ENCODE measurements at places on chromosomes 5 and 9.

GRCh38 chr5:77935506-77936364 lies 159.6 kb upstream of the TBCA start:
- DNase-seq, result no peak

GRCh38 chr5:73751254-73751914 lies 125.4 kb downstream of the ARHGEF28 start:
- no peak for DNase-seq

- no peak for DNase-seq
These were observed 25.9 kb downstream of the MAPKAP1 start for GRCh38 chr9:125681086-125681622.

DNA sequence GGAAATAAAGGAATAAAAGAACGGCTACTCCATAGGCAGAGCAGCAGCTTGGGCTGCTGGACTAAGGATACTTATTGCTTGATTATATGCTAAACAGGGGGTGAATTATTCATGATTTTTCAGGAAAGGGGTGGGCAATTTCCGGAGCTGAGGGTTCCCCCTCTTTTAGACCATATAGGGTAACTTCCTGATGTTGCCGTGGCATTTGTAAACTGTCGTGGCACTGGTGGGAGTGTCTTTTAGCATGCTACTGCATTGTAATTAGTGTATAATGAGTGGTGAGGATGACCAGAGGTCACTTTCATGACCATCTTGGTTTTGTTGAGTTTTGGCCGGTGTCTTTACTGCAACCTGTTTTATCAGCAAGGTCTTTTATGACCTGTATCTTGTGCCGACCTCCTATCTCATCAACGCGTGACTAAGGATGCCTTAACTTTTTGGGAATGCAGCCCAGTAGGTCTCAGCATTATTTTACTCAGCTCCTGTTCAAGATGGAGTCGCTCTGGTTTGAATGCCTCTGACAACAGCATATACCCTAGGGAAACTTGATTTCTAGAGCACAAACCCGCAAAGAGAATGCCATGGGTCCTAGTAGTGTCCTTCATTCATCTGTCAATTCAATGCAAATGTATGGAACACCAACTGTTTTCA lies 47.8 kb upstream of the PWWP2A start:
- no peak for DNase-seq

GRCh38 chr5:157745041-157745456 lies 1.5 kb downstream of the LSM11 start:
- DNase-seq, result no peak

DNA sequence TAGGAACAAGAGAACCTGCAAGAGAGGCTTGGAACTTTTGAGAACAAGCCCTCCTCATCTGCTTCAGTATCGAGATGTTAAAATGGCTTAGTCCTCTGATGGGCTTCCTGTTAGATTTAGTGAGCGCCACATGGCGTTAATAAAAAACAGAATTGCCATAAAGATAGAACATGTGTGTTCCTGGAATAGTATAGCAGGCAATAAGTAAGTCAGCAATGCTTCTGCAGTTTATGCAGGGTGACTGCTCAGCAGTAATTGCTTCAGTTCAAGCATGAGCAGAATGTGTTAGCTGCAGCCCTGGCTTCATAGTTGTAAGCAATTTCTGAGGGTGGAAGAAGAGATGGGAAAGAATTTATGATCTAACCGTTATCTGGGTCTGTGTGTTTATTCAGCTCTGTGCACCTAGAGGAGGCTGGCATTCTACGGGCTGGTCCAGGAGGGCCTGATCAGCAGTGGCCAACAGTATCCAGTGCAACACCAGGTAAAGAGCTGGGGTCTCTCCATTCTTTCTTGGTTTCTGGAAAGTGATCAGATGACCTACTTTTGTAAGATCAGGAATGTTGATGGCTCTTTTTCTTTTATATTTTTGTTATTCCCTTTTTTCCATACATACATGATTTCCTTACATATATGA lies 15.9 kb downstream of the PCDHAC2 start:
- no peak for DNase-seq

DNA sequence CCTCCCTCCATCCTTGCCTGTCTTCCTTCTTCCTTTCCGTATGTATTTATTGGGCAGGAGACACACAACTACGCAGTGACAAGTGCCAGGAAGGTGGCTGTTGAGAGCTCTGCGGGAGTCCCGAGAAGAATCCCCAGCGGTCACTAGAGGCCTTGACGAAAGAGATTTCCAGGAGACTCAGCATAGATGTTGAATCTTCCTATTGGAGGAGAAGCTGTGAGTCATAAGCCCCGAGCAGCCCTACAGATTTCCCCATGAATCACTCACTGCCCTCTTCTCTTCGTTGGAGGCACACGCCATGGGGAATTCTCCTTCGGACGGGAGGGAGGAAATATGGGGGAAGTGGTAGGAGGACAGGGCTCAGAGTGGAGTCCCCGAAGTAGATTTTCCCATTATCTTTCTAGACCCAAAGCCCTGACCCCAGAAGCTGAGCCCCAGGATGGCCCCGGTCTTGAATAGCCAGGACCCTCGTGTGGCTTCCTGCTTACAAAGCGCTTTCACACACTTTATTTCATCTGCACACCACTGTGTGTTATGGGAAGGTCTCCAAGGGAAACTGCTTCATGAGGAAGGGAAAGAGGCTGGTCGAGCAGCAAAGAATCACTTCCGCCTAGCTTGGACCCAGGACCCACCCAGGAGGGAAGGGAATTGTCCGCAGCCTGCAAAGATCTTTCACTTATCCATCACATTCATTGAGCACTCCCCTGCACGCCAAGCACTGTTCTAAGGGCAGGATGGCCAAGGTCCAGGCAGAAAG lies 12.7 kb downstream of the DUSP1 start:
- no peak for DNase-seq

DNA sequence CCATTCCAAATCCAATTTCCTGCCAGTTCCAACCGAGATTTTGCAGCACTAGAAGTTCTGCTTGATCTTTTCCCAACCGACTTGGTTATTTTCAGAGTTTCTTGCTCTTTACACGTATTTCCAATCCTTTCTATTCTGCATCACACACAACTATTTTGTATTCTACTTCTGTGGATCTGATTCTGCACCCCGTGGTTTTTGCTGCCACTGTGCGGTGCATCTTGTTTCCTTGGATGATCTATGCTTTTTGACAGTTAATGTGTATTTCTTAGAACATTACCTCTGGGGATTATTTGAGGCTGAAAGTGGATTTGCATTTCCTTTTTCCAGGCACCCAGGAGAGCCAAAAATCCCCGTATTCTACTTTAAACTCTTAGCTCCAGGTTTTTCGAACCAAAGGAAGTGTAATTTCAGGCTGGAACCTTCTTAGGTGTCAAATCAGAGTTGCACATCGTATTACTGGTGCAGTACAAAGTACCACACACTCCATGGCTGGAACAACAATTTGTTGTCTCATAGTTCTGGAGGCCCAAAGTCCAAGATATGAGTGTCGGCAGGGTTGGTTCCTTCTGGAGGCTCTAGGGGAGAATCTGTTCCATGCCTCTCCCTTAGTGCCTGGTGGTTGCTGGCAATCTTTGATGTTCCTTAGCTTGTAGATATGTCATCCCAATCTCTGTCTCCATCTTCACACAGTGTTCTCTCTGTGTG lies 14.7 kb upstream of the SARDH start:
- DNase-seq, result no peak

All from natural killer cell (primary cell).